ENCODE measurements at places on chromosomes 1 and 21.

DNA sequence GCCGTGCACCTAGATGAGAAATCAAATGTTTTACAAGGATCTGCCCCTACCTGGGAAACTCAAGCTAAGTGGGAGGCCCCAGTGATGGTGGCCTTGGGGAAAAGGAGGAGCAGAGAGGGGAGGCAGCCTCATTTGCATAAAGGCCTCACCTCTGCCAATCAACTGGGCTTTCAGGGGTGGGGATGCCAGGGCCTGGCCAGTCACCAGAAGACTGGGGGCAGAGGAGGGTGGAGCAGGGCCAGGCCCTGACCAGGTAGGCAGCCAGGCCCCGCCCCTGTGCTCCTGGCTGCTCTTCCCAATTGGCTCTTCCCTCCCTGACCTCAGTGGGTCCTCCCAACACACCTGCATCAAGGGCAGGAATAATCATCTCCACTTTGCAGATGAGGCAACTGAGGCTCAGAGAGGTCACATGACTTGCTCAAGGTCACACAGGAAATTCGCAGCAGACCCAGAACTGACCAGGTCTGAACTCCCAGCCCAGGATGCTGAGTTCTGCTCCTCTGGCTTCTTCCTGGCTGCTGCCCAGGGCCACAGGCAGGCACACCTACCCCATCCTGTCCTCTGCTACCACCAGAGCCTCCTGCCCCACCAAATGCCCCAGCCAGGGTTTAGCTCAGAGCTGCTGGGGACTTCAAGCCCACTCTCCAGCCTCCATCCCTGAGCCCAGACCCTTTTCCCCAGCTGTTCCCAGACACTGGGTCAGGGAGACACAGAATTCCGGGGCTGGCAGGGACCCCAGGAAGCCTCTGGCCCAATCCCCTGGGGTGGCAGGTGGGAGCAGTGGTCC lies 677.9 kb downstream of the MATN1 start:
- DNase-seq: no peak

- DNase-seq: no peak
Measured at GRCh38 chr1:160432371-160432786, 32.0 kb downstream of the VANGL2 start.

DNA sequence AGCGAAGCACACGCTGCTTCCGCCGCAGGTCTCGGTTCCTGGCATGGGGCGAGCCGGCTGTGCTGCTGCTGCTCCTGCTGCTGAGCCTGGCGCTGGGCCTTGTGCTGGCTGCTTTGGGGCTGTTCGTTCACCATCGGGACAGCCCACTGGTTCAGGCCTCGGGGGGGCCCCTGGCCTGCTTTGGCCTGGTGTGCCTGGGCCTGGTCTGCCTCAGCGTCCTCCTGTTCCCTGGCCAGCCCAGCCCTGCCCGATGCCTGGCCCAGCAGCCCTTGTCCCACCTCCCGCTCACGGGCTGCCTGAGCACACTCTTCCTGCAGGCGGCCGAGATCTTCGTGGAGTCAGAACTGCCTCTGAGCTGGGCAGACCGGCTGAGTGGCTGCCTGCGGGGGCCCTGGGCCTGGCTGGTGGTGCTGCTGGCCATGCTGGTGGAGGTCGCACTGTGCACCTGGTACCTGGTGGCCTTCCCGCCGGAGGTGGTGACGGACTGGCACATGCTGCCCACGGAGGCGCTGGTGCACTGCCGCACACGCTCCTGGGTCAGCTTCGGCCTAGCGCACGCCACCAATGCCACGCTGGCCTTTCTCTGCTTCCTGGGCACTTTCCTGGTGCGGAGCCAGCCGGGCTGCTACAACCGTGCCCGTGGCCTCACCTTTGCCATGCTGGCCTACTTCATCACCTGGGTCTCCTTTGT lies 2.6 kb downstream of the TAS1R3 start:
- no peak for DNase-seq

DNA sequence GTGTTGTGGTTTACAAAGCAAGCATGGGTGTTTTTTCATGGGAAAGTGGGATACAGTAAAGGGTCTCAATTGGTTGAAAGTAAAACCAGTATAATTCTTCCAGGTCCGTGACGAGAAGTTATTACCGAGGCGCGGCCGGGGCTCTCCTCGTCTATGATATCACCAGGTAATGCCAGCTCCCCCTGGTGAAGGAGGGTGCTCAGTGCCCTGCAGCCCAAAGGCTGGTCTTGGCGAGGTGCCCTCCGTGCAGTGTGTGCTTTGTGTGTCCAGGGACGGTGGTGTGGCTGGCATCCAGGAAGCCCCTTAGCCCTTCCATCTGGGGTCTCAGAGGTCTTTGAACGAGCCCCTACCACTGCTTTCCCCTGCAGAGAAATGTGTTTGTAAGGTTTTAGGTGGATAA lies 24.8 kb downstream of the RAB4A start:
- no peak for DNase-seq

GRCh38 chr1:151314137-151314875 lies 12.9 kb downstream of the PI4KB start:
- no peak for DNase-seq

DNA sequence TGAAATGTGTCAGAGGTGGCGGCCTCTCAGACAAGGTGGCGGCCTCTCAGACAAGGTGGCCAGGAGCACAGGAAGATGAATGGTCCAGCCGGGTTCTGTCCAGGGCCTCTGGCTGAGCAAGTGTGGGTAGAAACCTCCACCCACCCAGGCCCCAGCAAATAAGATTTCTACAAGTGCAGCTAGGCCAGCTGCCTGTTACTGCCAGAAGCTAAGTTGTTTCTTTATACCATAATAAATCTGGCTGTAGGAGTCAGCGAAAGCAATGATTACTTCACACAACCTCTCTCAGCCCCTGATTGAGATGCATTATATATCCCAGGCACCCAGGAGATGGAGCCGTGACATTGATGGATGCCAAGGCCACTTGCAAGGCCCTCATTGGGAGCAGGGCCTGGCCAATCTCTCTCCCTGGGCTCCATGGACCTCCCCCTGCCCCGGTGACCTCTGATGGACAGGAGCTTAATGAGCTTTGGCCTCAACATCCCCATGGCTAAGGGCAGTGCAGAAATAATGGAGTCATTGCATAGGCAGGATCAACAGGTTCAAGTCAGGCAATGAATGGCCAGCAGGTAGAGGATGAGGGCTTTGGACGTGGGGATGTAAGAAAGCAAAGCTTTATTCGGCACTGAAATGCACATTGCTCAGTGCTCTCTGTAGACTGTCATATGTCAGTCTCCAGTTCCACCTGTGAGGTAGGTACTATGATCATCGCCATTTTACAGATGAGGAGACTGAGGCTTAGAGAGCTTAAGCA lies 92.9 kb downstream of the PTPRU start:
- no peak for DNase-seq

DNA sequence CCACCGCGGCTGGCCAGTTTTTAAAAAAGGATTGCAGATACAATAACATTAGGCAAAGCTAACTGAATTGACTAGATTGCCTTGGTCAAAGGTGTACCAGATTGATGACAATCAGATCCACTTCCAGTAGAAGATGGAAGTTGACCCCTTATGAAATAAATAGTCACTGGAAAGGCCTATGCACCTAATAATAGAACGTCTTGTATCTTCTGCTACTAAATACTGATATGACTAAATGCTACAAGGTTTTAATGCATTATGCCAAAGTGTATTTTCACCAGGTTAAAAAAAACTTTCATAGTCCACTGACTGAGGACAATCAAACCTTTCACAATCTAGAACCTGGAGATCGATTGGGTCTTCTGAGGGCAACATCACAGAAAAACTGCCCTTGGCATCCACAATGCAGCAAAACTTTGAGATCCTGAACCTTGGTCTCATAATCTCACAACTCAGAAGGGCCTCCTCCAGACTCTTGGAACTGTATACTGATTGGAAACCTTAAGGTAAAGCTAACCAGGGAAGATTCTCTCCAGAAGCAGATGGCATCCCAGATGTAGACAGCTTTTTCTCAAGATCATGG lies 7.8 kb upstream of the RBBP5 start:
- no peak for DNase-seq

DNA sequence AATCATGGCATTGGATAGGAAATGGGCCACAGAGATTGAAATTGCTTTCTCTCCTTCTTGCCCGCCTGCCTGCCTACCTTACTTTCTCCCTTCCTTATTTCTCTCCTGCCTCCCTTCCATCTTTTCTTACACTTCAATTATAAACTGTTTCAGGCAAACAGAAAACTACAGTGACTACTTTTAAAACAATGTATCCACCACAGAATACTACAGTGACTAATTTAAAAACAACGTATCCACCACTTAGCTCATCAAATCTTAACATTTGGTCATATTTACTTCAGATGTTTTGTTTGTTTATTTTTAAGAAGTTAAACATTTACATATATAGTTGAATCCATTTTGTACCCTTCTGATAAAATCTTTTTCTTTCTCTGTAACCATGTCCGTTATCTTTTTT lies 54.4 kb downstream of the SNRPE start:
- DNase-seq: no peak

DNA sequence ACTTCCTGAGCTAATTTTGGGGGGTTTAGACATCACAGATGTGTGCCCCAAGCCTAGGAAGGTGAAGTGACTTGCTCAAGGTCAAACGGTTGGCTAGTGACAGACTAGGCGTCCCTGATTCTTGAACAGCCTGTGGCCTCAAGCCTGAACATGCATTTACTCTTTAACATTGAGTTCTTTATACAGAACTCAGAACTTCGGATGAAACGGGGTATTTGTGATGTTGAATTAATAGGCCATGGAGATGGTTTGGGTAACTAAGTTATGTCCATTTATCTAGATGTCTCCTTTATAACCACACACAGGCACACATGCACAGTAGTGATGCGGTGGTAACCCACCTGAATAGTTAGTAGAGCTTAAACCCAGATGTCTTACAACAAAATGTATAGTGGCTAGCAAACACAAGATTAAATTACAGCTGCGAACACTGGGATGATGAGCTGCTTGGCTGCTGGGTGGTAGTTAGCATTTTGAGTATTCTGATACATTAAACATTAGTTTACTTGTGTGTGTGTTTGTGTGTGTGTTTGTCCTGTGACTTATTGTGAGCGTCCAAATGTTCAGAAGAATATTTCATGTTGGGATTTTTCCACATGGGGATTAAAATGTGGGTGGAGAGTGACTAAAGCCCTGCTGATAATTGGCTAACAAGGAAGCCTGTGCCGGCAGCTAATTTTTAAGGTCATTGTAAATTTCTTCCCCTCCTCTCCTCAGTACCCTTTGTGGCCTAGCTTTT lies 2.3 kb downstream of the ATP1A1 start:
- no peak for DNase-seq

- DNase-seq: no peak
Measured at GRCh38 chr21:46188226-46189212, 4.3 kb upstream of the SPATC1L start.

- no peak for DNase-seq
Measured at GRCh38 chr1:19372136-19372514, 60.0 kb downstream of the SLC66A1 start.

DNA sequence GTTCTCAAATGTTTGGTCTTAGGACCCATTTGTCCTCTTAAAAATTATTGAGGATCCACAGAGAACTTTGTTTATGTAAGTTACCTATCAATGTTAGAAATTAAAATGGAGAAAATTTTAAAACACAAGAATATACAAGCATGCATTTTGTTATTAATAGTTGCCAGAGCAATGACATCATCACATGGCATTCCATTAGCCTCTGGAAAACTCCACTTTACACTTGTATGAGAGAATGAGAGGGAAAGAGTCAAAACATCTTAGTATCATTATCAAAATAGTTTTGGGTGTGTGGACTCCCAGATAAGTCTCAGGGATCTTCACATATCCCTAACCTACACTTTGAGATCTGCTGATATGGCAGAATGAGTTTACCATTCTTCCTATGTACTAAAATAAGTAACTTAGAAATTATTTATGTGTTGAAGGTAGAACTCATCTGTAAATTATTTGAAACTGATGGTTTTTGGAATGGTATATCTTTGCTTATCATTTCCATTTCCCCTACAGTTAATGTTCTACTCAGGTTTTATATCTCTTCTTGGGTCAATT lies 48.8 kb downstream of the RNF220 start:
- no peak for DNase-seq

DNA sequence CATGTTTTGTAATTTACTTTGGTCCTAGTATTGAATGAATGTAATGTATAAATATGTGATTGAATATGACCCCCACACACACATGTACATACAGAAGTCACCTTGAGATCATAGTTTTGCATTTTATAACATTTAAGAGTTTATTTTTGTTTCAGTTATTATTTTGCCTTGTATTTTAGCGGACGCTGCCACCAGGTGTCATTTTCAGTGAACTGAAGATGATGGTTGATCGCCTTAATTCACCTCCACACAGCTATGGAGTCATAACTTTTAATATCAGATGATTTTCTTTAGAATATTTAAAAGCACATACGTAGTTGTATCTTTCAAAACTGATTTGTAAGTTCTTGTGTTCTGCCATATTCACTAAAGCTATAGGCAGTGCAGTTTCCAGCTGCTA lies 130.4 kb downstream of the DYRK1A start:
- no peak for DNase-seq
